Activated CD4-positive, alpha-beta memory T cell treated with anti-CD3 and anti-CD28 coated beads for 36 hours (primary cell): ENCODE measurements at places on chromosomes 11 and 22. TPM values are rescaled to one million over a fixed set of nuclear protein-coding genes. Genes with fewer than 3 reads are reported as not detected.
A peak's percentile ranks its signal among the peaks of the same experiment; 100 is the strongest.

DNA sequence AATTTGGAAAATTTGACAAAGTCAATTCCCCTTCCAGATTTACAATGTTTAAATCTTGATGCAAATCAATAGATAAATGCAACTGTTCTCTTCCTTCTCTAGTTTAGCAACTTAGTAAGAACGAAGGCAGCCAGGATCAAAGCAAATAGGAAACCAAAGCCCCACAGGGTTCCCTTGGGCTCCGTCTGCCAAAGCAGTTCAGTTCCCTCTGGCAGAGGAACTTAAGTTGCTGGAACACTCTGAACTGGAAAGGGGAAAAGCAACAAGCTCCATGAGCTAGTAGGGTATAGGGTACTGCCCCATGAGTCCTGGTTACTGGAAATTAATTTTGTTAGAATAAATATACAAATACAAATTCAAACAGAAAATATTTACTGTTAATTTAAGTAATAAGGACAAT, 91.3 kb downstream of the RELT start:
- DNase-seq: no peak

- no peak for DNase-seq
Measured at GRCh38 chr11:66725647-66726046, 3.4 kb downstream of the SPTBN2 start.

DNA sequence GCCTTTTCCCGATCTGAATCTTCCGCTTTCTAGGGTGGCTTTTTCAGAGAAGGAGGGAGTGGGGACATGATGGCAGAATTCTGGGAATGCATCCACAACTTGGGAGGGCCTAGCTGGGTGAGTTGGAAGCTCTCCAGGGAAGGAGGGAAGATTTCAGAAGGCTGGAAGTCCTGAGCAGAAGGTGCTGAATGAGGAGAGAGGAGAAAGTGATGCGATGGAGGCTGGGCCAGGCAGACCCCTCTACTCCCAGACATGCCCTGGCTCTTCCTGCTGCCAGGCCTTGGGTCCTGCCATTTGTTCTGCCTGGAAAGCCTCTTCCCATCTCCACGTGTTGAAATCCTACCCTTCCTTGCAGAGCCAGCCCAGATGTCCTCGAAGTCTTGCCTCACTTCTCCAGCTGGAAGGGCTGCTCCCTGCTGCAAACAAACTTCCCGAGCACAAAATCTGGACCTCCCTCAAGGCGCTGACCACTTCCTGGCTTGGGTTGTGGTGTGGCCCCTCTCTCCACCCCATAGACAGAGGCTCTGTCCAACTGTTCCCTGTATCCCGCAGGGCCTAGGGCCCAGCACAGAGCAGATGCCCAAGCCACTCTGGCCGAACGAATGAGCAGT, 16.8 kb downstream of the LRRC32 start:
- peak; percentile 2 for DNase-seq

RAG1 gene
- total RNA-seq: 0.41 TPM

FGF4 gene
- total RNA-seq: not detected

PARVA gene
- total RNA-seq: 0.41 TPM
